Hematopoietic multipotent progenitor cell treated with erythropoietin and hydrocortisone succinate and interleukin-3 and kit ligand, for 6 days (in vitro differentiated cells): ENCODE measurements at places on chromosomes 12 and 14.

DNA sequence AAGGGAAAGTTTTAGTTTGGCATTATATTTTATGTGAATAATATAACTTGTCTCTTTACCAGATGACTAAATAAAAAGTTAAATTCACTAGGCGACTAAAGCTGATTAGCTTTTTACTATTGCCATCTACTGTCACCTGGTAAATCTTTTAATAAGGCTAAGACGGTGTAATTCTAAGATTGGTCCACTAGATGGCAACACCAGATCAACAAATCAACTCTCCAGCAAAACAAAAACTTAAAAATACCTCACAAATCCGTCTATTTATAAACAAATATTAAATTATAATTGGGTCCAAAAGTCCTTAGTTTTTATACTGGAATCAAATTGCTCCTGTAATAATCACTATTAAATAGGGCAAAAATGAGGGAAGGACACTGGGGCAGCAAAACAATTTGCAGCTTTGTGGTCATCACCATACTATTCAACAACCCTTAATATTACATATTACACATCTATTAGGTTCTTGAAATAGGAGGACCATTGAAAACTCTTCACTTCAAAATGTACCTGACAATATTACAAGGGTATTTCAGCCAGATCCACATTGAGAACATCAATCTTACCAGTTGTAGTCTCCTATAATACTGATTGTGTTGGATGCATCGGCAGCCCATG lies 47.9 kb downstream of the GALC start:
- DNase-seq: peak; percentile 78

GRCh38 chr12:85266356-85266755 lies 13.7 kb upstream of the ALX1 start:
- DNase-seq: no peak

DNA sequence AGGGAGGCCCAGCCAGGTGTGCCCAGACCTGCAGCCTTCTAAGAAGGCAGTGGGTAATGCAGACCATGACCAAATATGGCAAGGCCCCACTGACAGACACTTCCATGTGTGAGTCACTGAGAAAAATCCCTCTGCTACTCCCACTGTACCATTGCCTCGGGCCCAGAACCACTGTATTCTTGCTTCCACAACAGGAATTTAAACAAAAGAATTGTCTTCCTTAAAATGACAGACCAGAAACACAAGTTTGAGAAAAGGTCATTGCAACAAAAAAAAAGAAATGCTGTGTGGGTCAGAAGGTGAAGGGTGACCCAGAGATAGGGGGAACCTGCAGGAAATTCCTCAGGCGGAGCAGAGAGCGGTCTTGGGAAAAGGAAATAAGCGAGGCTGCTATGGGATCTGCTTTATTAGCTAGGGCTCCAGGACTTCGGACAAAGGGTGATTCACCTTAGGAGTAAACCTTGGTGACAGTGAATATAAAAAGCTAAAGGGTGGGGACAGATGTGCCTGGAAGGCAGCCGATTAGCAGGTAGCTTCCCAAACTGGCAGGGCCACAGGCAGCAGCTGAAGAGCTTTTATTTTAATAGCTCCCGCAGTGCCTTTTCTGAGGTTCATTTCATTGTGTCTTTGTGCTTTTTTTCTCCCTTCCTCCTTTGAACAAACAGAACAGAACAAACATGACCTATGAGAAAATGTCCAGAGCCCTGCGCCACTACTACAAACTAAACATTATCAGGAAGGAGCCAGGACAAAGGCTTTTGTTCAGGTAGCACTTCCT lies 185.3 kb upstream of the BCL2L14 start:
- no peak for DNase-seq

DNA sequence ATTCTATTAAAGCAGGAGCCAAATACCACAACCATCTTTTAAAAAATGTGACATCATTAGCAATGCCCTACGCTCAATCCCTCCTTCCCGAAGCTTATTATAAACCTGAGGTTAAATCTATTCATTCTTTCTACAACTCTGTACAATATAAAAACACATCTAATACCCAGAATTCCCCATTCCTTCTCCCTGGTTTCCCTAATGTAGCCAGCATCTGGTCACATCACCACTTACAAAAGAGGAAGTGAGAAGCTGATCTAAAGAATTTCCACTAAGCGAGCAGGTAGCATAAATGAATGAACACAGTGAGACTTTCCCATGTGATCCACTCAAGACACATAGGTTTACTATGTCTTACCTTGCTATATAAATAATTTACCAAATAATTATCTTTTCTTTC lies 90.4 kb downstream of the LRP6 start:
- DNase-seq: no peak

GRCh38 chr12:70576341-70577282 lies 60.6 kb downstream of the PTPRB start:
- DNase-seq: peak; percentile 78

- peak; percentile 51 for DNase-seq
Measured at GRCh38 chr12:22709292-22709691, 84.3 kb downstream of the ETNK1 start.
